ENCODE measurements at places on chromosomes 11 and 22.

- no peak for DNase-seq
Observed at GRCh38 chr11:42085736-42086135, 626.3 kb upstream of the LRRC4C start.

DNA sequence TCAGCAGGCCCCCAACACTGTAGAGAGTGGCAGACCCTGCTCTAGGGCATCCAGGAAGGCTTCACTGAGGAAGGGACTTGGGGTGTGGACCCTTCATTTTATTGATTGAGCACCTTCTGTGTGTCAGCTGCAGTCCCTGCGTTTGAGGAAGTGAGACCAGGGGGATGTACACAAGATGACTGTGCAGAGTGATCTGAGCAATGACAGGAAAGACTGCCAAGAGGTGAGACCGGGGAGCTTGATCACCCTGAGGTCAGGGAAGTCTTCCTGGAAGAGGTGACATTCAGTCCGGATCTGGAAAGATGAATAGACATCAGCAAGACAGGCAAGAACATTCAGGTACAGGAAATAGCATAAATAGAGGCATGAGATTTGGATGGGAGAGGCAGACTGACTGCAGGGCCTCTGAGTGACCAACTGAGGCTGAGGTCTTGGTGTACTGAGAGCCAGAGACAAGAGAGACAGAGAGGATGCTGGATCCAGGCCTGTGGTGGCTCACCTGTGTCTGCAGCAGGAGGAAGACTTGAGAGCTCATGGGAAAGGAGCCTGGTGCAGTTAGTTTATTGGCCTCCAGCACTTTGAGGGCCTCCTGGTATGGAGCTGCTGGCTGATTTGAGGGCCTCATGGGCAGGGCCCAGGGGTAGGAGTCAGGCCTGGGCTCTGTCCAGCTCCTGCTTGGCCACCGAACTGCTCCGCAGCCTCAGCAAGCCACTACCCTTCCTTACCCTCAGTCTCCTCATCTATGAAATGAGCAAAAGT lies 5.2 kb downstream of the DGAT2 start:
- no peak for DNase-seq

DNA sequence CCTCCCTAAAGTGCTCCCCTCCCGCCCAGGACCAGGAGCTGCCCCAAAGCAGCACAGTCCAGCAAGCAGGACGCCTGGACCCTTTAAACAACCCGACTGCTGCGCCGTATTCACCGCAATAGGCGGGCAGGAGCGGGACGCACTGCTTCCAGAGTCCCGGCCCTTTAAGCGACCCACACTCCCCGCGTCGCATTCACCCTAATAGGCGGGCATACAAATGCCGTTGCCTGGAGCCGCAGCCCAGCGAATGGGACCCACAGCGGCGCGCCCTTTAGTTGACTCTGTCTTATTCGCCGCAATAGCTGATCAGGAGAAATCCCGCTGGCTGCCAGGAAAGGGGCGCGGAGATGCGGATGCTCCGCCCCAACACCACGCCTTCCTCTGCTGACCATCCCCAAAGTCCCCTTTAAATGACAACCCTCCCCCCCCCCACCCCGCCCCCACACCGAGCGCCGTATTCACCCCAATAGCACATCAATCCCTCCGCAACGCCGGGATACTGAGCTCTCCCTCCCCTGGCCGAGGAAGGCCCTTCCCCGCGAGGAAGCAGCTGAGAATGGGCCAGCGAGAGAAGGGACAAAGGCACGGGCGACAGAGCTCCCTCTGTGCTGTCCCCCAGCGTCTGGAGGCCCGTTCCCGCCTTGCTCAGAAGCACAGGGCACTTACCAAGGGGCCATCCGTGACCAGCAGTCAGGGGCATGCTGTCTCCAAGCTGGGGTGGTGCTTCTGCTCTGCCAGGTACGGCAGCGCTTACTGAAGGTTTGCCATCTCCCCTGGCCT lies 4.7 kb downstream of the OSBPL5 start:
- DNase-seq: no peak

GRCh38 chr22:41524809-41525449 lies 19.3 kb downstream of the POLR3H start:
- peak; percentile 38 for DNase-seq

- DNase-seq: no peak
Observed at GRCh38 chr11:1878137-1879031, 13.3 kb downstream of the PRR33 start.

DNA sequence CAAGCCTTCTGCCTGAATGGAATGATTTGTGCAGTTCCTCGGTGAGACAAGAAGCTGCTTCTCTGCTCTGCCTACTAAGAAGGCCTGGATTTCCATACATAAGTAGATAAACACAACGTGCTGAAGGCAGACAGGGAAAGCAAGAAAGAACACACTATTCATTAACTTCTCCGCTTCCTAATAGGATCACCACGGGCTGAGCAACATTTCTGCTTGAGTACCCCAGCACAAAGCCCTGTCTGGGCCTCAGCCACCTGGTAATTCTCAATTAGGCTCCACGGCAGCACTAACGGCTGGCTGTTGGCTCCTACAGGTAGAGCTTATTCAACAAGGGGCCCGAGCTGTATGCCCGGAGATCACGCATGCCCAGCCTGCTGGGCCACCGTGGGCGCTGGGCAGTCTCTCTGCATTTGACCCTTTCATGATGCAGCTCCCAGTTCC lies 1156.6 kb downstream of the TBC1D22A start:
- no peak for DNase-seq

Measured in stimulated activated CD4-positive, alpha-beta T cell treated with anti-CD3 and anti-CD28 coated beads, TNF-alpha, amount 100 ng/mL, for 1 hour (primary cell).